ENCODE measurements at places on chromosomes 3 and 15. TPM values are rescaled to one million over a fixed set of nuclear protein-coding genes. Genes with fewer than 3 reads are reported as not detected.

- no peak for DNase-seq
- no peaks in the 10 kb centered on the region for H3K4me1 ChIP-seq
- H3K4me3 ChIP-seq: no peak overlapping the region
- no peaks in the 10 kb centered on the region for H3K27me3 ChIP-seq
- H3K27ac ChIP-seq: no peak overlapping the region
These were observed 37.1 kb downstream of the RAB11A start for GRCh38 chr15:65906396-65906795.

DNA sequence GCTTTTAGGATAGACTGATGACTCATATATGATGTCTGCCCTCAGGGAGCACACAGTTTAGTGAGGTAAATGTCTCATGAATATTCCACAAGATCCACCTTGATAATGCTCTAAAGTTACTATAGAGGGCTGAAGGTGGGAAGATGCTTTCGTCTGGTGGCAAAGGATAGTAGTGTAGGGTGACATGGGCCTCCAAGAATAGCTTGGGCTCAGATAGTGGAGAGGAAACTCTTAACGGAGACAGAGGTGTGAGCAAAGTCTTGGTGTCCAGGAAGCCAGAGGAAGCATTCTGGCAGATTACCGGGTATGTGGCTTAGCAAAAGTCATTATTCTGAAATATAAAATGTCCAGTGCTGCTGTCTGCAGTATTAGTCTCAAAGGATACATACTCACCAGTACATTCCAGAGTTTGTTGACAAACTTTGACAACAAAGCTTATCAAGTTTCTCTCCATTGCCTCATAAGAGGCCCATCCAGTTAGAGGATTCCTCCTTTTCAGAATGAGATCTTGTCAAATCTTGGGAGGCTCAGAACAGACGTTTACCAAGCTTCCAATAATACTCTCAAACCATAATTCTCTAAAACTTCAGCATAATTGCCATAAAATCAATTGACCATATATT lies 316.7 kb downstream of the LPP start:
- no peaks in the 10 kb centered on the region for H3K36me3 ChIP-seq
- H3K27ac ChIP-seq: no peak overlapping the region
- no peak overlapping the region for H3K4me3 ChIP-seq
- H3K27me3 ChIP-seq: no peaks in the 10 kb centered on the region

DNA sequence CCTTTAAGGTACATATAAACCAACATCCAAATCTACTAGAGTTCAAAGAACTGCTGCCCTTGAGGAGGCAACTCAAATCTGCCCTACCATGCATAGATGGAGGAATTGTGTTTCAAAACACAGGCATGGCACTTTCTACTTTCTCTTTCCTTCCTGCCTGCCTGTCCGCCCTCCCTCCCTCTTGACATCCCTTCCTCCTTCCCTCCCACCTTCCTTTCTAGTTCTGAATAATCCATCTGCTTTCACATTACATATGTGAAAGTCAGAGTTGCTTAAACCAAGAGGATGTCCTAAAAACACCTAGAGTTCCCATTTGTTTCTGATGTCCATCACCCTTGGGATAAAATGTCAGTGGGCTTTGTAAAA lies 537.6 kb downstream of the FOXP1 start:
- peaks cover 43% of the 10 kb centered on the region for H3K4me1 ChIP-seq
- peak overlapping the region; percentile 24 for H3K27ac ChIP-seq
- H3K27me3 ChIP-seq: no peaks in the 10 kb centered on the region

PCBP4 gene
- polyA plus RNA-seq: 12.2 TPM

DNA sequence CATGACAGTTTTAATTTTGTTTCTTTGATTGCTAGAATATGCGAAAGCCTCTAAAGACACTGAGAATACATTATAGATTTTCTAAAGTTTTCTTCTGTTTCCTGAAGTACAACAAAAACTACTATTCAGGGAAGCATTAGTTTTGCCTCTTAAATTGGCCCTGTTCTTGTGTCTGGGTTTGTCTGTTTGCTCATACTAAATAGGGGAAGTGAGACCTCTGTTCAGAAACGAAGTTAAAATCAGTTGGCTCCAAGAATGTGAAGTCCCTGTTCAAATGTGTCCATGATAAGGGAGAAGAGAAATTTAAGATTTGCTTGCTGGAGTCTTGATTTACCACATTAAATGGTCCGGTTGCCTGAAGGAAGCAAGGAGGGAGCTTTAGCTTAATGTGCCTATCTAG lies 327.3 kb upstream of the GBE1 start:
- H3K36me3 ChIP-seq: no peaks in the 10 kb centered on the region
- H3K27me3 ChIP-seq: no peaks in the 10 kb centered on the region
- no peaks in the 10 kb centered on the region for H3K4me1 ChIP-seq
- no peak overlapping the region for H3K27ac ChIP-seq
- H3K4me3 ChIP-seq: no peak overlapping the region

TIMP4 gene
- not detected for polyA plus RNA-seq

- peaks cover 6% of the 10 kb centered on the region for H3K27me3 ChIP-seq
- H3K36me3 ChIP-seq: no peaks in the 10 kb centered on the region
- no peak for DNase-seq
- H3K27ac ChIP-seq: no peak overlapping the region
- H3K4me3 ChIP-seq: no peak overlapping the region
These were observed 39.4 kb upstream of the TIPARP start for GRCh38 chr3:156635034-156635433.

GRCh38 chr3:196519718-196520082 lies 4.6 kb upstream of the SMCO1 start:
- DNase-seq: no peak
- H3K36me3 ChIP-seq: no peaks in the 10 kb centered on the region
- H3K27me3 ChIP-seq: peaks cover 2% of the 10 kb centered on the region
- no peaks in the 10 kb centered on the region for H3K4me1 ChIP-seq
- H3K4me3 ChIP-seq: no peak overlapping the region
- H3K27ac ChIP-seq: no peak overlapping the region

GRCh38 chr3:119205209-119205608 lies 31.8 kb downstream of the UPK1B start:
- H3K4me3 ChIP-seq: no peak overlapping the region
- H3K27me3 ChIP-seq: no peaks in the 10 kb centered on the region
- peaks cover 5% of the 10 kb centered on the region for H3K36me3 ChIP-seq
- H3K27ac ChIP-seq: no peak overlapping the region

DNA sequence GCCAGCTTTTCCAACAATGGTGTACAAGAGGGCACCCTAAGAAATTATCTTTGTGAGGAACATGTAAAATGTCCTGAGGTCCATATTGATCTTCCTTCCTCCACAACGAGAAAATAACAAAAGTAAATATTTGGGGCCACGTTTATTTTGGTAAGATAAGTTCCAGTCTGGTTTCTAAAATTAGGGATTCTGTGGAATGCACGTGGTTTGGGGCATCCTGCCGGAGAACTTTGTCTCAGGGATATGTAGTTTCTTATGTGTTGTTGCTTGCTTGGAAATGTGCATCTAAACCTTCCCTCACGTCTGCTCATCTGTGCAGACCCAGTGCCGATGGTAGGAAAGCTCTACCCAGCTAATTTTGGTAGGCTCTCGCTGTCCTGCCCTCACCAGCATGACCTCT lies 62.8 kb downstream of the CTDSPL start:
- no peak overlapping the region for H3K27ac ChIP-seq
- H3K4me1 ChIP-seq: no peaks in the 10 kb centered on the region
- H3K4me3 ChIP-seq: no peak overlapping the region
- no peak for DNase-seq
- H3K36me3 ChIP-seq: no peaks in the 10 kb centered on the region

- no peak for DNase-seq
- no peak overlapping the region for H3K27ac ChIP-seq
- H3K4me3 ChIP-seq: no peak overlapping the region
- no peaks in the 10 kb centered on the region for H3K4me1 ChIP-seq
These were observed 902 bp downstream of the P2RY13 start for GRCh38 chr3:151328298-151328995.
